ENCODE measurements at places on chromosomes 7 and 10.
A peak's percentile ranks its signal among the peaks of the same experiment; 100 is the strongest.

GRCh38 chr7:142851919-142852318 is 3.0 kb upstream of the EPHB6 start:
- DNase-seq = no peak

DNA sequence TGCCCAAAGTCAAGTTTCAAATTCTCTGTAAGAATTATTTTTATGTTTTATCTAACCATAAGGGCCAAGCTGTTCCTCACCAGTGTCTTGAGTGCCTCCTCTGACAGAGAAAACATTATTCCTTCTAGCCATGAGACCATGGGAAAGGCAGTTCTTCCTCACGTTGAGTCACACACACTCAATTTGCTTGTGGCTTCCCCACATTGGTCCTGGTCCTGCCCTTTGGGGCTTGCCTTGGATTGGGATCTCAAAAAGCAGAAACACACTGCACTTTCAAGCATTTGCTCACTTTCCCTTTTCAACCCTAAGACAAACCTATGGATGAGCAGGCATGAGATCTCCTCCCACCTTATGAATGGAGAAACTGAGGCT is 248.3 kb upstream of the IGFBP3 start:
- no peak for DNase-seq

DNA sequence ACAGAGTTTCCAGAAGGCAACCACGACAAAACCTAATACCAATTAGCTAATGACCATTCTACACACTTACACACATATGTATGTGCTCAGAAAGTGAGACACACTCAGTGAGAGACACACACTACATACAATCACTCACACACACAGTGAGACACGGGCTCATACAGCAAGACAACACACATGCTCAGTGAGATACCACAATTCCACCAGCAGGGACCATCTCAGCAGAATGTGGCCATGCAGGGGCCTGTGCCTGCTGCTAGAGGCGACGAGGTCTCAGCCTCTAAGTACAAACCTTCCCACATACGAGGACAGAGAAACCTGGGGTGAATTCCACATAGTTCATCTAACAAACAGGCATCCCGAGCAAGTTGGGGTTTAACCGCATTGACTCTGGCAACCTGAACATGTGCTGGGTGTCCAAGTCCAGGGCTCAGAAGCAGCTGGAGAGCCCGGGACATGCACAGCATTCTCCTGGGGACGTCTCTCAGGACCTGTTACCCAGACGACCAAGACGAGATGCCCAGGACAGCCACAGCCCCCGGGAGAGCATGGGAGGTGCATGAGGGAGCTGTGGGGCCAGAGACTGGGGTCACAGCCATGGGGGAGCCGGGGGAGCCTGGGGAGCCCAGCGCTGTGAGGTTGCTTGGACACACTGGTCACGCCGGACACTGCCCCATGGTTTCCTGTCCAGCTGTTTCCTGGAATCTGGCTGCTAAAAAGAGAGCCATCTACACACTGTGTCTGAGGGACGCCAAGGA is 523.6 kb downstream of the PTPRN2 start:
- no peak for DNase-seq

DNA sequence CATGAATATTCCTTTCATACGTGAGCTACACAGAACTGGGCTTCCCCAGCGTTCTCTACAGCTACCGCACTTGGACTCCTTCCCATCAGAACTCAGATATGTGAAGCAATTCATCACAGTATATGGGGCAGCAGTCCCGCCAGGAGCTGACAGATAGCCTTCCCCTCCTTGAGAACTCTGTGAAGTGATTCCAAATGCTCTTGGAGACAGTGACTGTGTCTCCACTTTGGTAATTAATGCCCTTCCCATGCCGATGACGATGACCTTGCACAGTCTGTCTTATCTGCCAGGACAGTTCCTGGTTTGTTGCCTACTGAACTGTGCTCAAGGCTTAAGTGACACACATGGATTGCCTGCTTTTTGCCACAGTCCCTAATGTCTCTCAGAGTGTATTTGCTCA is 75.0 kb upstream of the AFAP1L2 start:
- no peak for DNase-seq

GRCh38 chr7:95596198-95597063 is at the start of gene PDK4:
PDK4 (minus strand) TSS chr7:95596516; CDS start chr7:95596293, 223 bp downstream.
- DNase-seq = no peak

DNA sequence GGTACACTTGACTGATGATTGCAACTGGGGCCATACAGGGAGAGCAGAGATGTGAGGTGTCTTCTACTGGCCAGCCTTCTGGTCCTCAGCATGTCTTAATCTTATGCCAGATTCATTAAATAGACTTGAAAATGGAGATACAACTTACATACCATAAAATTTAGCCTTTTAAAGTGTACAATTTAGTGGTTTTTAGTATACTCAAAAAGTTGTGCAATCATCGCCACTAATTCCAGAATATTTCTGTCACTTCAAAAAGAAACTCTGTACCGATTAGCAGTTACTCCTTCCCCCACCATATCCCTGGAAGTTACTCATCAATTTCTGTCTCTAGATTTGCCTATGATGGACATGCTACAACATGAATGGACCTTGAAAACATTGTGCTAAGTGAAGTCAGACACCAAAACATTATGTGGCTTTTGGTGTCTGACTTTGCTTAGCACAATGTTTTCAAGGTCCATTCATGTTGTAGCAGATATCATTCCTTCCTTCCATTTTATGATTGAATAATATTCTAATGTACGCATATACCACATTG is 53.0 kb downstream of the SH2D4B start:
- no peak for DNase-seq

DNA sequence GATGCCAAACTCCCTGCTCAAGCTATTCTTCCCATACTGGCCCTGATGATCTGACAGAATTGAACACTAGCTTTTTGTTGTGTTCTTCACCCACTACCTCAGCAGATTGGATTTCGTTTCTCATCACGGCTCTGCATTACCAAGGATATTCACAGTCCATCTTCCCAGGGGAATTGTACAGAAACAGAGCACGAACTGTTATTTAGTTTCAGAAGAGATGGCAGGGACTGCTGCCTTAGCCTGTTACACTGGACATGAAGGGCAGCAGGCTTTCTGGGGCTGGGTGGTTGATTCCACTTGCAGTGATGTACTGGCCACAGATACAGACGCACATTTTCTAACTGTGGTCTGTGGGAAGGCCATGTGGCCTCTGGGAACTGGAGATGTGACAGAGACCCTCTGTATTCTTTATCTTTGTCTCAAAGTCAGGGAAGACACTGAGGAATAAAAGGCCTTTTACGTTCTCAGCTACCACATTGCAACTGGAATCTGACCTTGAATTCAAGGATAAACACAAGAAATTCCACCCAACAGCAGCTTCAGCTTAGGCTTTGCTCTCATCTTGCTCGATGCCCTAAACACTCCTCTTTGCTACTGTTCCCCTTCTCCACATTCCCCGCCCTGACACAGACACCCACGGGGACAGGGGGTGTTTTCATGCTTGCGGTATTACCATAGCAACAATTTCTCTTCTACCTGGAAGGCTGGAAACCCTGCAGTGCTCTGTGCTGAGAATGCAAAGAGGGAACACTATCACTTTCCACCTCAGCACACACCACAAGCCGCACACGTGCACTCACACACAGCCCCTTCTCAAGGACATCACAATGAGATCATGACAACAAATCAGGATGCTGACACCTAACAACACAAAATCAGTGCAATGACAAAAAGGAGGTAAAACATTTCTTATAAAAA is 81.7 kb downstream of the RNF216 start:
- peak; percentile 86 for DNase-seq

- DNase-seq = no peak
Measured at GRCh38 chr7:76060842-76061241, 12.9 kb downstream of the MDH2 start.

DNA sequence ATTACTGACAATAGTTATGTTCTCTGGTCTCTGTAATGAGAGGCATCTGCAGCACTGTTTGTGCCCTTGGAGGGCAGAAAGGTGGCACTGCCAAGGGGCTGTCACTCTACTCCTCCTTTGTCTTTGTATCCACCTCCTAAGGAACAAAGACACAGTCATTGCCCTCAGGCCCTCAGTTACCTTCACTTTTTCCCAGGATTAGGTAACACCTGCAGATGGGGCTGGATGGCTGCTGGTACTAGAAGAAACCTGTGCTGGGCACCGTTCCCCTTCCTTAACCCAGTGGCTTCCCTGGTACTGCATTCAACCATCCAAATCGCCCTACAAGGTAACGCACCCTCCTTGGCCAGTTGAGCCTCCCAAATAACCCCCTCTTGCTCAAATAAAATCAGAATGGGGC is 246.9 kb upstream of the NEBL start:
- DNase-seq = no peak

Measured in central memory CD4-positive, alpha-beta T cell (primary cell).